Stimulated activated CD4-positive, alpha-beta T cell treated with anti-CD3 and anti-CD28 coated beads, Interleukin-1b, Interleukin-23, amount 100 ng/mL, for 1 hour (primary cell): ENCODE measurements at places on chromosomes 11 and 22.

DNA sequence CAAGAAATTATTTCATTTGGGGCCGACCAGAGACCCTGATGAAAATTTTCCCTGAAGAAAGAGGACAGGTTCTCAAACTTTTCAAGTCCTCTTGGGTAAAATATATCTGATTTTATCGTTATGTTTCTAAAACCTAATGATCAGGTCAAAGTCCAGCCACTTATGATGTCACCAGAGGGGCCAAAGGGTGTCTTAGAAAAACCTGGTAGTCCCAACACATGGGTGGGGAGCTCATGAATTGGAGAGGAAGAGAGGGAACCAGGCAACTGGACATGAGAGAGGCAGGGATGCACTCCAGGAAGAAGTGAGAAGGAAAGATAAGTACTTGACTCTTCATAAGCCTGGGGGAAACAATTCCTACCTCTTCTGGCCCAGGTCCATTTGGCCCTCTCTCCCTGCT lies 9.2 kb downstream of the SLC5A1 start:
- no peak for DNase-seq

DNA sequence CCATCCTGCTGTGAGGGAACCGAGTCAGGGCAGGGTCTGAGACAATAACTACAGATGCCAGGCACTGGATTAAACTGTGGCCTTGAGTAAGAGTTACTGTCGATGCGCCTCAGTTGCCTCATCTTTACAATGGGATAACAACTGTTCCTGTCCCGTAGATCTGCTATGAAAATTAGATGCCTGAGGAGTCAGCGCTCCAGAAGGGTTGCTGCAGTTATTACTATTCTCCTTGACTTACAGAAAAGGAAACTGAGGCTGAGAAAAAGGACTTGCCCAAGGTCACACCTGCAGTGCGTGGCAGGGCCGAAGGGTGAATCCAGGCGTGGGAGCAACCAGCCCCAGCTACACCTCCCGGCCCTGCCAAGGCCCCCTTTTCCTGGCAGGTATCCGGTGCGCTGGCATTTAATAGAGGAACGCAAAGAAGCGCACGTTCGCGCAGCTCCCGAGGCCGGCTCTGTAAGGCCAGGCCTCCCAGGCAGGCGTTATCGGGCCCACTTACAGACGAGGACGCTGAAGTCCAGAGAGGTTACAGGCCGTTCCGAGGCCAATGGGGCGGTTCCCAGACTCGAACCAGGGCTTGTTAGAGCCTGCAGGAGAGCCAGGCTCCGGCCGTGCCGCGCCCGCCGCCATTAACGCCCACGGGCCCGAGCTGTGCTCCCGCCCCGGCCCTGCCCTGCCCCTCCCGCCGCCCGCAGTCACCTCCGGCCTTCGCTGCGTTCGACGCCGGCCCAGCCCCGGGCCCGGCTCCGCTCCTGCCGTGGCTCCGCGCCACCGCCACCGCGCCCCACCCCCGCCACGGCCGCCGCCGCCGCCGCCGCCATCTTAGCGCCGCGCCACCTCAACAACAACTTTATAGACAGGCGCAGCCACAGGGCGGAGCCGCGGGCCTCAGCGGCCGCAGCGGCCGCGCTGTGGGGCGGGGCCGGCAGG lies at the start of gene C11orf68:
TSS of gene C11orf68 (minus strand) at position 852 of the 930 bp plus-strand sequence. CDS start at position 821, 31 bp downstream.
- DNase-seq, result peak; percentile 29

DNA sequence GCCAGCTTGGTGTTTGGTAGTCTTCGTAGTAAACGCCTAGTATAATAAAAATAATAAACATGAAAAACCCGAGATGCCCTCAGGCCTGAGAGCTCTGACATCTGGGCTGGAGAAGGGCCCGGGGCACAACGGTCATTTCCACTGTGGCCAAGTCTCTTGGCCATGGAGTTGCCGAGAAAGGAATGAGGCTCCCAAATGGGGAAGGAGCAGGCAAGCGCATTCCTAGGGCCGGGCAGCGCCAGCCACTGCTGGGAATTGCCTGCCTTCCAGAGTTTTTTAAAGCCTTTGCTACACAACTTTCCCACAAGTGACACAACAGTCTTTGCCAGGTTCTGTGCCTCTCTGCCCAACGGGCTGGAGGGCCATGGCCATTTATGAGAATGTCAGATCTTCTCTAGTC lies 103.4 kb downstream of the NAV2 start:
- DNase-seq, result no peak

- no peak for DNase-seq
Measured at GRCh38 chr22:38996105-38996504, 14.0 kb downstream of the APOBEC3B start.

GRCh38 chr22:47067321-47067890 lies 305.0 kb downstream of the TBC1D22A start:
- DNase-seq, result no peak
